ENCODE measurements at places on chromosomes 2 and 18.

DNA sequence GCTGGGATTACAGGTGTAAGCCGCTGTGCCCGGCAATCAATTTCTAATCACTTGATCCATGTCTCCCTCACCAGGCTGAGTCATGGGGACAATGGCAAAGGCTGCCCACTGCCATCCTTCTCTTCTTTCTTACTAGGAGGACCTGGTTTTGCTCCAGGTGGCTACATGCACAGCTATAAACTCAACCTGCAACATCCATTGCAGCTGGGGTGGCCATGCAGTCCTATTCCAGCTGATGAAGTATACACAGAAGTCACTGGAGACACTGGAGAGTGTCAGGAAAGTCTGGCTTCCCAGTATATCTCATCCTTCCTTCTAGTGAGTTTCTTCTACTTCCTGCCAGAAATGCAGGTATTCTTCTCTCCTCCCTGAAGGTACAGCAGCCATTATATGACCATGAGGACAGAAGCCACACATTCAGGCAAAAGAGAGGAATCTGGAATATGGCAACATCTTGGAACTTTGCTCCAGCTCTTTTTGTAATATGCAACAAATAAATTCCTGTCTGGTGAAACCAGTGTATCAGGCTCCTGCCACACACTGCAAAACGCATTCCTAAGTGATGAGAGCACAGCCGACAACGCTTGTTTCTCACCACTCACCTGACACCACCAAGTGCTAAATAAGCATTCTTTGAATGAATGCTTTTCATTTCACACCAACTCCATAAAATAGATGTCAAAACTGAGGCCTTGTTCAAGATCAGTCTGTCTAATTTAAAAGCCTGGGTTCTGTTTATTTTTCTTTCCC, 32.3 kb downstream of the SCTR start:
- DNase-seq: no peak

GRCh38 chr2:70490381-70490780, 63.2 kb downstream of the TGFA start:
- DNase-seq: no peak

DNA sequence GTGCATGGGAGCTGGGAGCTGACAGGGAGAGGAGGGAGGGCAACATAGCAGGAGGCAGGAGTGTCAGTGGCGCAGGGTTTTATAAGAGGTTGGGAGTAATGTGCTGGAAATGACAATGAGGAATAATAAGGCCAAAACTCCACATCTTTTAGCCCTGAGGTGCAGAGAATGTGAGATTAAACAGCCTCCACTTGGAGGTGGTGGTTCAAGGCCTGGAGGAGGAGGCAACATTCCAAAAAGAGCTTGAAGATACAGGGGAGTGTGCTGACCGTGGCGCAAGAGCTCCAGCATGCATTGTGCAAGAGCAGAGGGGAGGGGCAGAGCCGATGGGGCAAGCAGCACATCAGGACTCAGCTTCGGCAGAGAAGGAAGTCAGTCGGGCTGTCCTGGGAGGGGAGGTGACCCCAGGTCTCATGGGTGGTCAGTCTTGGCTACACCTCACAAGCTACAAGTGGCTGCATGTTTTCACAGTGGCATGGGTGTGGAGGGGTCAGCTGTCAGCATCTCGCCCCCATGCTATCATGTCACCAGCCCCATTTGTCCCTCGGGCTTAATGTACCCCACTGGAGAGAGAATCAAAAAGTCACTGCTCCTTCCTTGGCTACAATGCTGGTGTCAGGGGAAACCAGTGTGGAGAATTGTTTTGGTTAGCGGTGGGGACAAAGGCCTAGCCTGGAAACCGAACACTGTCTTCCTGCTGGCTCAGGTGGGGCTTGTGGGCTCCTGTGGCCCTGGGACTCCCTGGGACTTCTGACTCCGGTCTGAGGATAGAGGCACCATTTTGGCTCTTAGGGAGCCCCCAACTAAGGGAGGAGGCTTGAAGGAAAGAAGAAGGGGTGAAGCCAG, 208.0 kb downstream of the ZFP36L2 start:
- DNase-seq: no peak

- no peak for DNase-seq
Measured at GRCh38 chr2:123696021-123696420, 329.1 kb upstream of the CNTNAP5 start.

GRCh38 chr18:10739152-10739551, 213.3 kb downstream of the NAPG start:
- DNase-seq: no peak

DNA sequence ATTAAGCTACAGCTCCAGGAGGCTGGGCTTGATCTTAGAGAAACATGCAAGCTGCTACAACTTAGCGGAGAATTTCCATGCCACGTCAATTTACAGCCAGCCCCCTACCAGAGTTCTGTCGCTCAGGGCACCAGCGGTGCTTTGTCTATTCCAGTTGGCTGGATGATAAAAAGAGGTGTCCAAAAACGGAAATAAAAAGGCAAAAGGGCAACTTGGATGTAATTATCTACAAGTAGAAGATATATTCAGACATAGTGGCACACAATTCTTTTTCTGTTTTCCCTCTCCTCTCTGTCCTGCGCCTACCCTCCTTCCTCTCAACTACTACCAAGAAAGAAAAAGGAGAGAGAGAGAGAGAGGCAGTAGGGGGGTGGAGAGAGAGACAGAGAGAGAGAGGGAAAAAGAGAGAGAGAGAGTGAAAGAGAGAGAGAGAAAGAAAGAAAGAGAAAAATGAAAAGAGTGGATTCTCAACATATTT, 363 bp upstream of the RFTN2 start:
- no peak for DNase-seq

GRCh38 chr2:109440499-109441156, 173.1 kb downstream of the SEPTIN10 start:
- DNase-seq: no peak

- DNase-seq: no peak
Measured at GRCh38 chr2:44267269-44267795, 7.9 kb upstream of the SLC3A1 start.

DNA sequence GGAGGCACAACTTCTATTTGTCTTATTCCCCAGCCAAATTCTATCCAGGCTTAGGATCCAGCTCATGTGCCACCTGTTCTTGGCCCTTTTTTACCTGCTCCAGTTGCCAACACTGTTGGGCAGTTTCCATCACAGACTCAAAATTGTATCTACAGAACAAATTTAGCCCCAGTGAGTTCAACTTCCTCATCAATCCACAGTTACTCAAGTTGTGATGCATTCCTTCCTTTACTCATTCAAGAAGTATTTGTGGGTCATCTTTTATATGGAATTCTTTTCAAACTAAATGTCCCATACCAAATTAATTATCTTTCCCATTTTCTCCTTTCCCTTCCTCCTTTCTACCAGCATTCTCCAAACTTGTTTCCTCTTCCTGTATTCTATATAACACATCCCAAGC, 12.7 kb upstream of the DDX18 start:
- DNase-seq: no peak

DNA sequence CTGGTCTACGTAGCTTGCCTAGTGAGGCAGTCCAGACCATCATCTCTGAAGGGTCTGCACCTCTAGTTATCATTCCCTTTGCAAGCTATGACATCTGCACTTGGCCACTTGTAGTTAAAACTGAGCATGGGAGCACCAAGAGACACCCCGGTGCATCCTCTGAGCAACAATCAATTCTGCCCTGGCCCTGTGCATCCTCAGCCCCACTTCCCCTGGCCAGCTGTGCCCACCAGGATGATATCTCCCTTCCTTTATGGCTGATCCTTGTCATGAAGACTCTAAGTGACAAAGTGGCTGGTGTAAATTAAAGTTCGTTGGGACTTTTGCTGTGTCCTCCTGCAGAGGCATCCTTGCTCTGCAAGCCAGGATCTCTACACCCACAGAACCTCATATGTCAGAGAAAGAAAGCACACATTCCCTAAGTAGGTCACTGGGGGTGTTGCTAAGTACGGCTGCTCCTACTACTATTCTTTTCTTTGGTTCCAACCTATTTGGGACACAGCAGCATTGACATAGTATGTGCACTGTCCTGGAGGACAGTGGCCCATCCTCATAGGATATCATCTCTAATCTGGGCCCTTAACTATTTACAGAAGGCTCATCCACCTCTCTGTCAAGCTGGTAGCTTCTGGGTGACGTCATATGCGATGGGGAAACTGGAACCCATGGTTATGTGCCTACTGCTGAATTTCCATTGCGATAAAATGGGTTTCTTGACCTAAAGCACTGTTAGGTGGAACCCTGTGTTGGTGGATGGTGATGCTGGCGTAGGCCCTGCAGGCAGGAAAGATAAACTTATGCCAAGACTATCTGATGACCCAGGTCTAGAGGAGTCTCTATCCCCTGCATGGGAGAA, 384.3 kb upstream of the ID2 start:
- DNase-seq: no peak

DNA sequence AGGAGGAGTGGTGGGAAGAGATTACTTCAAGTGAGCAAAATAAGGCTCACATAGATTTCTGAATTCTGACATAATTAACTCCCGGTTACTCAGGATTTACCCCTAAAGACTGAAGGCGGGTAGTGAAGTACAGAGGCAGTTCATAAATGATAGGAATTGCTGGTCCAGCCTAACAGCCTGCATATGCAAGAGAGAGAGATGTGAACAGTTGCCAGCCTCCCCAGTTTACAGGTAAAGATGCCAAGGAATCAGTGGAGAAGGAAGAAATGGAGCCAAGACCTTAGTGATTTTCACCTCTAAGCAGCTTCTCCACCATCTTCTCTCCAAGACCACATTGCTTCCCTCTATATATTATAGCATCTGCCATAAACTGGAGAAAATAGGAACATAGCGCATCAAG, 91.8 kb upstream of the THUMPD2 start:
- DNase-seq: no peak

GRCh38 chr2:233267516-233268245, 16.2 kb downstream of the ATG16L1 start:
- DNase-seq: no peak

- no peak for DNase-seq
Measured at GRCh38 chr18:31652357-31652756, 32.0 kb downstream of the B4GALT6 start.

DNA sequence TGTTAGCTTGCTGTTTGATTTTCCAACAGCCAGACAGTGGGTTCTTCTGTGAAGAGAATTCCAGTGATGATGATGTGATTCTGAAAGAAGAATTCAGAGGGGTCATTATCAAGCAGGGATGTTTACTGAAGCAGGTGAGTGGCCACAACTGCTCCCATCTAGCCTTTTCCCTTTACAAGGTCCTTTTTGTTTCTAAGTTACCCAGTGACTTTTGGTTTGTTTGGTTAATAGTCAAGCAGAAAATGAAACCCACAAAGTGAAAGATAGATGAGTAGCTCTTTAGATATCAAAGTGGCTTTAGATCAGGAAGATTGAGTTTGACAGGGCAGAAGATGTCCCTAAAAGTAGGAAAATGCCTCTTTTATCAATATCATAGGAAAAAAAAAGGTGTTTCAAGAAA, 23.3 kb downstream of the PLEK start:
- no peak for DNase-seq

DNA sequence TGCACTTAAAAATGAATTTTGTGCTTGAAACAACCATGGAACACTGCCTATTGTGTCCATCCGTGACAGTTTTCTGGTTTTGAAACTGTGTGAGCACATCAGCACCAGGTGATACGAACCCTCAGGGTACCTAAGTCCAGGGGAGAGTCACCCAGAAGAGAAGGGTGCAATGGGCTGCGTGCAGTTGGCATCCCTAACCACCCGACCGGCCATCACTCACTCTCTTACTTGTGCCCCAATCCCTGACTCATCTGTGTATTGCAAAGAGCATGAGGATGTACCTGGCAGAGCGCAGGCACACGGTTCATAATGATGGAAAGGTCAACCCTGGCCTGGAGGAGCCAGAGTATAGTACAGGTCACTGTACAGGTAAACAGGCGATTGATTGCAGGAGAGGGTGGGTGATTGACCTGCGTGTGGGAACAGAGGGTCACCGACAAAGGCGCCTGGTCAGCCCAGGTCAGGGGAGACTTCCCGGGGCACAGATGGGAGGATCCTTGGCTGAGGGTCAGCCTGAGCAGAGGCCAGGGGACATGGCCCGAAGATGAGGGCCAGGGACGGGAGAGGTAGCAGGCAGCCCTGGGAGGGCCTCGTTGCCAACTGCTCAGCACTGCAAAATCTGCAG, 160.3 kb downstream of the SEPTIN10 start:
- no peak for DNase-seq

GRCh38 chr2:241410739-241411176, 54.7 kb downstream of the FARP2 start:
- DNase-seq: no peak

GRCh38 chr2:167333245-167333644, 445.0 kb downstream of the XIRP2 start:
- DNase-seq: no peak

- no peak for DNase-seq
Measured at GRCh38 chr2:63743982-63744966, 97.4 kb upstream of the UGP2 start.

GRCh38 chr2:10269291-10269690, 33.4 kb upstream of the HPCAL1 start:
- DNase-seq: no peak

DNA sequence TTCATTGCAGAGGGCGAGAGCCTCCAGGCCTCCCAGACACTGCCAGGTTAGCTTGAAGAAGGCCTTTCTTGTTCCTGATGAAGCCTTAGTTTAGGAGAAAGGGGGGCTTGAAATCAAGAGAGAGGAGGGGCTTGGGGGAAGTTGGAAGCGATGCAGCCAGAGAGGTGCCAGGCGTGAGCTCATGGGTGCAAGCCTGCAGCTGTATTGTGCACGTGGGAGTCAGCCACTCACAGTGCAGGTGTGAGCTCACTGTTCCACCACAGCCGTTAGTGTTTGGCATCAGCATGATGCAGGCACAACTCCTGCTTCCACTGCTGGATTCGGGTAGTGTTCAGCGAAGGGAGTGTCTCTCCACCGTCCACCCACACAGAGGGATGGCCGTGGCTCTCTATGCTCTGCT, 68.4 kb upstream of the ALPP start:
- no peak for DNase-seq

DNA sequence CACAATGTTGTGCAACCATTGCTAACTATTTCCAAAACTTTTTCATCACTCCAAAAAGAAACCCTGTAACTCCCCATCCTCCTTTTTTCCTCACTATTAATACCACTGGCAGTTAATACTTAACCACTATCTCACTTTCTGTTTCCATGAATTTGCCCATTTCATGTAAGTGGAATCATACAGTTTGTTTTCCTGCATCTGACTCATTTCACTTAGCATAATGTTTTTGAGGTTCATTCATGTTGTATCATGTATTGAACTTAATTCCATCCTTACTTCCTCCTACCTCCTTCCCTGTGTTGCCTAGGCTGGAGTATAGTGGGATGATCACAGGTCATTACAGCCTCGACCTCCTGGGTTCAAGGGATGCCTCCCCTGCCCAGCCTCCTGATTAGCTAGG, 68.3 kb downstream of the FAM117B start:
- DNase-seq: no peak
